ENCODE measurements at places on chromosomes 1 and 21.

- no peak for DNase-seq
These were observed 2.6 kb upstream of the CC2D1B start for GRCh38 chr1:52368383-52369172.

DNA sequence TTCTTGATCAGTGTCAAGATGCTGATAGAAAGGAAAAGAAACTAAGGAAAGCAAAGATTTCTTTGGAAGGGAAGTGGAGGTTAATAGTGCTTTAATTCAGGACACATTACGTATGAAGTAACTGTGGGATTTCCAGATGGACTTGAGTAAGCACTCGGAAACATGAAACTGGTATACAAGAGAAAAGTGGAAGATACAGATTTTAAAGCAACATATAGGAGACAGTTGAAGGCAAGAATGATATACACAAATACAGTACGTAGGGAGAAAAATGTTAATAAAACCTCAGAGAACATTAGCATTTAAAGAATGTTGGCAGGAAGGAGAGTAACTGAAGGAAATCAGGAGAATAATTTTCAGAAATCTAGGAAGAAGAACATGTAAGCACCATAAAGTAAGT is 730.9 kb upstream of the ADGRL2 start:
- no peak for DNase-seq

DNA sequence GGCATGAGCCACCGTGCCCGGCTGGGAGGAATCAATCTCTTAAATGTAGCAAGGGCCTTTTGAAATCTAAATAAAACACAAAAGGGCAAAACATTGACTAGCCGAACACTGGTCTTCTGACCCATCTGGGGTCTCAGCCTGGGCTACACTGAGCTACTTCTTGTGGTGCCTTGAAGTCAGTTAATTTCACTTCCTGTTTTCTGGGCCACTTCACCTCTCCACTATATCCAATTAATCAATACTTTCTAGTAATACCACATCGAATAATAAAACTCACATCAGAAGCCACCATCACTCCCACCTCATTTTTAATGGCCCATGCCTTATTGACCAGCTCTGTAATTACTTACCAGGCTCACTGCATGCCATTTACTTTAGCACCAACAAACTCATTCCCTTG is 138.0 kb upstream of the SAMSN1 start:
- no peak for DNase-seq

GRCh38 chr1:31795801-31796621 is 19.8 kb downstream of the SPOCD1 start:
- no peak for DNase-seq

GRCh38 chr1:31439276-31439675 is 26.3 kb downstream of the SERINC2 start:
- DNase-seq = no peak
